ENCODE measurements at places on chromosomes 7 and 10.
A peak's percentile ranks its signal among the peaks of the same experiment; 100 is the strongest.

GRCh38 chr10:78004215-78005026, 24.9 kb downstream of the POLR3A start:
- H3K4me1 ChIP-seq: no peaks in the 10 kb centered on the region
- peaks cover 100% of the 10 kb centered on the region for H3K36me3 ChIP-seq
- no peak for DNase-seq
- H3K4me3 ChIP-seq: no peak overlapping the region
- H3K27me3 ChIP-seq: no peaks in the 10 kb centered on the region
- H3K27ac ChIP-seq: no peak overlapping the region

GRCh38 chr10:111091833-111092232, 15.0 kb downstream of the ADRA2A start:
- no peaks in the 10 kb centered on the region for H3K27me3 ChIP-seq
- no peak overlapping the region for H3K4me3 ChIP-seq
- no peaks in the 10 kb centered on the region for H3K36me3 ChIP-seq
- no peak for DNase-seq
- no peak overlapping the region for H3K27ac ChIP-seq
- H3K4me1 ChIP-seq: no peaks in the 10 kb centered on the region

DNA sequence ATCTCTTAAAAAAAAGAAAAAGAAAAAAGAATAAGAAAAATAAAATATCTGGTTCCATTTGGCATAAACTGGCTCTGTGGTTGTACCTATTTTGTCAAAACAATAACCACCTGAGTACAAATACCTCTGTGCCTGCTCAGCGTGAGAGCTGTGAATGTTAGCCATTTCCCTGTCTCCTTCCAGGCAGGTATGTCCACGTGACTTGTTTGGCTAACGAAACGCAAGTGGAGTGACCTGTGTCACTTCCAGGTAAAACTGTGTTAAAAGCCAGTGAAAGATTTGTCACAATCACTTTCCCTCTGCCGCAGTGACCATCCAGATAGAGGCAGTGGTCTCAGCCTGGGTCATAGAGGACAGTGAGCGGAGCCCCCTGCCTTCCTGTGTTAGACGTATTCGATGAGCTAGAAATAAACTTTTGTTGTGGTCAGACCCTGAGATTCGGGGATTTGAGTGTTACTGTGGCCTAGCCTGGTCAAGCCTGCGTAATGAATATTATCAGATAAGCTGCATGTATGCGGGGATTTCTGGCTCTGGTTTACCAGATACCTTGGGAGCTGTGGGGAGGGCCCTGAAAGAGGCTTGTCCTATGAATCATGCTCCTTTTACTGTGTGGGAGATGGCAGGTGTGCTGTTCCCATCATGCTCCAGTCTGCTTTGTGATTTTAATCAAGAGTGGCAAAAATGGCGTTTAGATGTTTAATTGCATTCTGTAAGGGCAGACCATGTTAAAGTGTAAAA, 3.8 kb downstream of the PTER start:
- H3K4me1 ChIP-seq: peaks cover 56% of the 10 kb centered on the region
- H3K27ac ChIP-seq: peak overlapping the region; percentile 22
- DNase-seq: no peak
- H3K27me3 ChIP-seq: no peaks in the 10 kb centered on the region

- no peaks in the 10 kb centered on the region for H3K4me1 ChIP-seq
- no peak overlapping the region for H3K4me3 ChIP-seq
- DNase-seq: no peak
Observed at GRCh38 chr7:29798422-29798821, 7.9 kb upstream of the WIPF3 start.

GRCh38 chr7:1954366-1955004, 278.3 kb downstream of the MAD1L1 start:
- H3K4me1 ChIP-seq: peaks cover 9% of the 10 kb centered on the region
- no peak overlapping the region for H3K27ac ChIP-seq
- H3K36me3 ChIP-seq: no peaks in the 10 kb centered on the region
- H3K27me3 ChIP-seq: no peaks in the 10 kb centered on the region

All from esophagus squamous epithelium (tissue), 5 donors.